Amygdala (tissue), 56 donors: ENCODE measurements at places on chromosomes 16 and 17.

DNA sequence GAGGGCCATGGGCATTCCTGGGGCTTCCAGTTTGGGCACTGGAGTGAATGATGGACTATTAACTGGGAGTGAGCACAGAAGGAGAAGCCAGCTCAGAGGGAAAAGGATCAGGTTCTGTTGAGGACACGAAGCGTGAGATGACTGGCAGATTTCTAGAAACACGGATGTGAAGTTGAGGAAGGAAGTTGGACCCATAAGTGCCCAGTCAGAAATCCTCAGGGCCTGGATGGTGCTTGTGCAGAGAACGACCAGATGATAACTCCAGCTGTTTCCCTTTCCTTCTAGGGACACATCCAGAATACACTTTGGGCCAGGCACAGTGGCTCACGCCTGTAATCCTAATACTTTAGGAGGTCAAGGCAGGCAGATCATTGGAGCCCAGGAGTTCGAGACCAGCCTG lies 23.3 kb upstream of the ANKRD40CL start:
- no peak for DNase-seq

GRCh38 chr17:11485336-11486100 lies 112.8 kb upstream of the DNAH9 start:
- no peak for DNase-seq

GRCh38 chr17:44360144-44360533 lies 3.5 kb downstream of the FAM171A2 start:
- DNase-seq: no peak

- DNase-seq: no peak
Measured at GRCh38 chr16:49592546-49593423, 219.2 kb downstream of the C16orf78 start.

DNA sequence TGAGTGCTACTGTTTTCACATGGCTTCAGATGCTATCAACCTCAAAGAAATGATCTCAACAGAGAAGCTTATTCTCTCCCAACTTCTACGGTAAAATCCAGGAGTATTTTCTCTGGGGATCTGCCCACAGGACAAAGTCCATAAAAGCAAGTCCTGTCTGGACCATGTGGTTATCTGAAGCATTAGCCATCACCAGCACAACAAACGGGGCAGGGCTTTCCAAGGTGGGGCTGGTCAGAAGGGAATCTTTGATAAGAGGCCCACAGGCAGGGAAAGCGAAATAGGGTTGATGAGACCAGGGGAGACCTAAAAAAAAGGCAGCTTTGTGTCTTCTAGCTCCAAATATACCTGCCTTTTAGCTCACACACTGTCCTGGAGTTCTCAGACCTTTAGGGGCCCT lies 38.7 kb upstream of the CACNG3 start:
- no peak for DNase-seq
